Stimulated activated CD8-positive, alpha-beta memory T cell treated with anti-CD3 and anti-CD28 coated beads, Interleukin-4, amount 100 ng/mL, for 1 hour (primary cell): ENCODE measurements at places on chromosomes 11 and 22.

GRCh38 chr11:46666516-46666915 lies 33.9 kb downstream of the ARHGAP1 start:
- DNase-seq: no peak

DNA sequence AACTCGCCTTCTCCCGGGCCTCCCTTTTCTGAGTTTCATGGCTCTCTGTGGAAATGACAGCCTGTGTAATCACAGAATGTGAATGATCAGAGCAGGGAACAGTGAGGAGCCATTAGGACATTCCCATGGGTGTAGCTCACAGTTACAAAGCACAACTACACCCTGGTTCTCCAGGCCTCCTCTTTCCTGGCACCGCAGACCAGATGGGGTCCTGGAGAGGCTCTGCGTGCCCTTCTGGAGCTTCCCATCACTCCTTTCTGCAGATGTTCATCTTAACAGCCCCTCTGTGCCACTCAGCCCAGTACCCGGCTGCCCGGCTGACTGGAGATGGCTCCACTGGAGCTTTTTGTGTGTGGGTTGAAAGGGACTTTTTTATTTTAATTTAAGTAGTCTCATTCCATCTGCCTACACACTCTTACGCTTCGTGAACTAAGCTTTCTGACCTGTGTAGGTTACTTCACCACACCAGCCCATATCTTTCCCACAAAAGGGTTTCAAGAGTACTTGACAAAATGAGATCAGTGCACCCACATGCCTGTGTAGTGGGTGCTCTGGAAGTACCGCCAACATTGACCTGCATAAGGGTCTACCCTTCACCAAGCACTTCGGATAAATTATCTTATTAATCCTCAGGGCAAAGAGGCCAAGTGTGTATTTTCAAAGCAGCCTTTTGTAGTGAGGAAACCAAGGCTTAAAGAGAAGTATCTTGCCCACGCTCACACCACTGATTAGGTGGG lies 29.8 kb downstream of the SREBF2 start:
- no peak for DNase-seq

- no peak for DNase-seq
These were observed 29.7 kb downstream of the POU2AF3 start for GRCh38 chr11:111327908-111328624.

DNA sequence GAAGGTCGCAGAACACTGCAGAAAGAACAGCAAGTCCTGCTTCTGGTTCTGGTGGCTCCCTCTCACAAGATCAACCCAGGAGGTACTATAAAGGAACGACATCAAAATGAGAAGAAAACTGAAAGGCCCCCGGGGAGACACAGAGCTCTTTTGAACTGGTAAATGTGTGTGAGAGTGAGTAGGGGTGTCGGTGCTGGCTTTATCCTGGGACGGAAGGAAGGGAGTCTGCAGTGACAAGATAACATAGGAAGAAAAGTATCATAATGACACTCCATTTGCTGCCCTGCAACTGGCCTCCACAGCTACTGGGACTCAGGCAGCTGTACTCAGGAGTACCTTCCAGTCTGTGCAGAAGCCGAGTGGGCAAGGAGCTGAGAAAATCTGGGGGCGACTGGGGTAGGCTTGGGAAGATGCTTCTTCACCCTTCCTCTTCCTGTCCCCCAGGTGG lies 60.9 kb downstream of the ENTHD1 start:
- DNase-seq: no peak

GRCh38 chr11:47308050-47308823 lies 38.3 kb downstream of the MADD start:
- DNase-seq: no peak

GRCh38 chr11:92416971-92417725 lies 192.5 kb downstream of the FAT3 start:
- DNase-seq: no peak

GRCh38 chr22:29331658-29332300 lies 16.3 kb upstream of the RASL10A start:
- DNase-seq: no peak

- no peak for DNase-seq
These were observed 49.9 kb upstream of the GDPD4 start for GRCh38 chr11:77351281-77351886.

GRCh38 chr11:12827929-12828812 lies 153.9 kb downstream of the TEAD1 start:
- no peak for DNase-seq

- no peak for DNase-seq
These were observed 109.6 kb upstream of the THY1 start for GRCh38 chr11:119532551-119532950.

- DNase-seq: no peak
These were observed 5.0 kb upstream of the ANO3 start for GRCh38 chr11:26326793-26327400.

DNA sequence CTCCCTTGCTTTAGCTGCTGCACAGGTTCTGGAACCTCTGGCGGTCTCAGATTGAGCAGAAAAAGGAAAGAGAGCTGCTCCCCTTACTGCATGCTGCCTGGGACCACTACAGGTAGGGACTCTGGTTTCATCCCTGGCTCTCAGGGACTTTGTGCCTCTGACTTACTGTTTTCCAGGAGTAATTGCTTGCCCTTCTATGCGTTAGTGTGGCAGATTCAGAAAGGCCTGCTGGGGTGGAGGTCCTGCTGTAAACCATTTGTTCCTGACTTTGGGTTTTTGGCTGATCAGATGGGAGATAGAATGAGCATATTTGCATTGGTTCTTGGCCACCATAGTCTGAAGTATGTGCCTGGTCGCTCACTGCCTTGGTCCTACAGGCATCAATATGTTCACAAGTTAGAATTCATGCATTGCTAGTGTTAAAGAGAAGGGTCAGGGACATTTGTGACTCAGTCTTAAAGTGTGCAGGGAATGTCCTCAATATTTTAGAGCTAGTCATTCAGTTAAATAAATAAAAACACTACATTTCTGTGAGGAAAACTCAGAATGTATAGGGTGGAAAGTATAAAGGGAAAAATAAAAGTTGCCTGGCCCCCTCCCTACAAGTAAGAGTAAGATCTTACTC lies 78.0 kb downstream of the PISD start:
- no peak for DNase-seq

DNA sequence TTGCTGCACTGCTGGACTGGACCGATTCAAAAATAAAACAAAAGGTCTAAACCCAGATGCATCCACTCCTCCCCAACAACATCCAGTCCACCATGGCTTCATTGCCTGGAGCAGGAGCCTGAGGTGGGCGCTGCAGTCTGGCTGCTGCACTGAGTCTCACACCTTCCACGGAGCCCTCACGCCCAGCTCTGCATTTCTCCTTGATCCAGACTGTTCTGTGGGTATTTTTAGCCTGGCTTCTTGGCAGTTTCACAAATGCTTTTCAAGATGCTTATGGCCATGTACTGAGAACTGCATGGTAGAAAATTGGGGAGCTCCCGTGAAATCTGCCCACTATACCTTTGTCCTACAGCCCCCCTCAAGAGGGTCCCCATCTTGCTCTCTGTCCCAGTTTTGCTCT lies 53.3 kb upstream of the JAM3 start:
- DNase-seq: no peak

DNA sequence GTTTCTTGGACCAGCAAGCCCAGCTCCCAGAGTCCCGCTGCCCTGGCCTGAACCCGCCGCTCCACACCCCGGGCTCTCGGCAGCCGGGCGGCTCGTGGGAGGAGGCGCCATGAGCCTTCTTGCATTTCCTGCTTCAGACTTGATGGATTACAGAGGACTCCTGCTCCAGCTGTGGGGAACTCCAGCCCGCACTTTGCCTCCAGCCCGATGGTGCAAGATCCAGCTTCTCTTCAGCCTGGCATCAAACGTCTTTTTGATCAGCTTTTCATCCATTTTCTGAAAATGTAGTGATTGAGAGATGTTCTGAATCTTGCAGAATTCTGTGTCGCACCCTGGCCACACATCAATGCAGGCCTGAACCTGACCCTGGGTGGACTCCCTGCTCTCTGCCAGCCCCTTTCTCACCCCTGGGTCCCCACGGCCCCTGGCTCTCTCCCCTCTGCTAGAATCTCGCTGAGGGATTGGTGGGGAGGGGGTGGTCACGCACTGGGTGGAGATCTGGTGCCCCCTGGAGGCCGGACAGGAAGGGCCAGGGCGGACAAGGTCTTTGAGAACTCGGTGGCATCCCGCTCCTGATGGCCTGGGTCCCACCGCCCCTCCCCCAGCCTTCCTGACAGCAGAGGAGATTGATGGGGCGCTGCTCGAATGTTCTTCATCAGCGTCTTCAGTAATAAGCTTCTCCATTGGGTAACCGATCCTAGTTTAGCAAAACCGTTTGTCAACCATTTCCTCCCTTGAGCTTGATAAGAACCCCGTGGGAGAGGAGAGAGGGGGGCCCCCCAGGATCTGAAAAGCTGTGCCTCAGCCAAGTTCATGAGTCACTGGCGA lies 12.1 kb upstream of the NFAM1 start:
- peak; percentile 22 for DNase-seq

DNA sequence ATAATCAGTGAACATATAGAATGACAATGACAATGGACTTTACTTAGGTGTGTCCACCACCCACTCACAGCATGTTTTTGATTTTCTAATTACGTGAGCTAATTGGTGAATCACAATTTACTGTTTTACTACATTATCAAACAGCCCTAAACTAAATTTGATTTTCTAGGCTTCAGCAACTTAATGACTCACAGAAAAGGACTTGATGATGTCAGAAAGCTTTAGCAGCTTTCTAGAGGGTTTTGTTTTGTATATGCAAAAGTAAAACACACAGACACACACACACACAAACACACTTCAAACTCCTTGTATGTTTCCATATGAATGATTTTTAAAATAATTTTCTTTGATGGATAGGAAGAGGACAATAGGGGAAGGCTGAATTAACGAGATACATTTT lies 878.6 kb upstream of the CCDC90B start:
- DNase-seq: no peak

DNA sequence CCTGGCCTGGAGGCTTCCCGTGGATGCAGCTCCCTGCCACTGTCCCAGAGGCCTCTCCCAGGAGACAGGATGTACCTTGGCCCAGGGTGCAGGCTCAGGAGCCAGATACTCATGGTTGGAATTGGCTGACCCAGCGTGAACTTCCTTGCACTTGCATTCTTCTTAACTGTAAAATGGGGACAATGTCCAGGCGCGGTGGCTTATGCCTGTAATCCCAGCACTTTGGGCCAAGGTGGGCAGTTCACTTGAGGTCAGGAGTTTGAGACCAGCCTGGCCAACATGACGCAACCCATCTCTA lies 20.1 kb upstream of the ST3GAL4 start:
- no peak for DNase-seq

GRCh38 chr11:2995893-2996554 lies 3.9 kb upstream of the NAP1L4 start:
- DNase-seq: no peak

DNA sequence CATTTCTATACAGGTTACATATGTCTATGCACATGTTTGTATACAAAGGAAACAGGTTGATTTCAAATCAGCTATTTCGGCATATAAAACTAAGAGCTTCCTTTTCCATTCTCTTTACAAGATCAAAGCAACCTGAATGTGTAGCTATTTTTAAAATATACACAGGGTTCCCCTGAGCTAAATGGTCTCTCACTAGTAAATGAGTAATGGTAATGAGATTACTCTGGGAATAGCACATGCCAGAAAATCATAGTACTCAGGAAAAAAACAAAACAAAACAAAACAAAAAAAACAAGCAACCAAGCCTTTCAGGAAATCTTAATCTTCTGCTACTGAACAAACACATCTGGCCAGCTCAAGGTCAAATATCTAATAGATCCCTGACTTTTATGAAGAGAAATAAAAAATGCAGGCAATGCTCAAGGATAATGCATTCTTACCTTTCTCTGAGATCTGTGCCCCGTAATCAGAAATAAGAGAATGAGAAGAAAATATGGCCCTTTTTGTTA lies 156.6 kb upstream of the POU2AF2 start:
- DNase-seq: no peak

DNA sequence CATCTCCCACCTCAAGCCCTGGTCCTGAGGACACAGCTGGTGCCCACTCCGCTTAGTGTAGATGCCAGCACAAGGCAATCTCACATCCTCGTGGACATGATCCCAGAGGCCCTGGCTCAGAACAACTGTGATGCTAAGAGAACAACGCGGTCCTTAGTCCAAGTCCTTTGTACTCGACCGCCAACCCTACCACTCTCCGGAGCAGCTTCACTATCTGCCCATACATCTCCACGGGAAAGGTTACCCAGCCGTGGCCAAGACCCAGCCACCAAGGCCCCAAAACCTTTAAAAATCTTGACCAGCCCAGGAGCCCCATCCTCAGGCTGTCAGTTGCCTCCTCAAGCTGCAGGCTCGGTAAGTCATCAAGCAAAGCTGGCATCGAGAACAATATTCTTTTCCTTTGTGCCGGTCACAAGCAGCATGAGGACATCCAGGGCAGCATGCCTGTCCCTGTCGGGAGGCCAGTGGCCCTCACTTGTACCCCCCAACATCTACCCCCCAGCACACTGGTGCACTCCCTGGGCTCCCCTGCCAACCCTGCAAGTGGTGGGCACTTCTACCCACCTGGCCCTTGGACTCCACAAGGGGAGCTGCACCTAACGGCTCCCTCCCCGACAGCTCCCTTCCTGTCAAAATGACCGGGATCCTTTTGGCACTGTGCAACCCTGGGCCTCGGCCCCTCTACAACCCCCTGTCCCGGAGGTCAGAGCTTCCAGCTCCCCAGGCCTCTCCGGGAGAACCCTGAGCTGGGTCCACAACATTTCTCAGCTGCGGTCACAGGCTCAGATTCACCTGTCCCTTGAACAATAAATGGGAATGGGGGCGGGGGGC lies 2.5 kb downstream of the OSBPL5 start:
- no peak for DNase-seq

DNA sequence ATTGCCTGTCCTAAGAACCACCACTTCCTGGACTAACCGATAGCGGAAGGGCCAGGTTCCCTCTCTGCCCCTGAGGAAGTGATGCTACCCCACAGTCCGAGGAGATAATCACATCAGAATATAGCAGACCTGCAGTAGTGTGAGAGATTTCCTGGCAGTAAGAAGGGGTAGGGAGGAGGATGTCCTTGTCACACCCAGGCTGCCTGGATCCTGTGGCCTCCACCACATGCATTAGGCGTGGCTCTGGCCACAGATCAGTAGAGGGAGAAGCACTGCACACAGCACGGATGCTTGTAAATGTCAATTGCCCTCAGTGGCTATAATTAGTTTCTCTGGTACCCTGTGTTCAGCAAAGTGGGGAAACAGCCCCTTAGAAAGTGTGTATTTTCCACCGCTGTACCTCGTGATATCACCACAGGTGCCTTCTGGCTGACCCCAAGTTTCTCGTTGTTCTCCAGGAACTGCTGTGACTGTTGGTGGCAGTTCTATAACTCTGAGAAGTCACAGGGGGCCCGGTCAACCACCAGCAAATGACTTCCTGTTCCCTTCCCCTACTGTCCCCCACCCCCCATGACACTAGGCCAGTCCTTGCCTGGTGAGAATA lies 61.8 kb downstream of the UBASH3B start:
- DNase-seq: no peak
